ENCODE measurements at places on chromosomes 16 and 17.

DNA sequence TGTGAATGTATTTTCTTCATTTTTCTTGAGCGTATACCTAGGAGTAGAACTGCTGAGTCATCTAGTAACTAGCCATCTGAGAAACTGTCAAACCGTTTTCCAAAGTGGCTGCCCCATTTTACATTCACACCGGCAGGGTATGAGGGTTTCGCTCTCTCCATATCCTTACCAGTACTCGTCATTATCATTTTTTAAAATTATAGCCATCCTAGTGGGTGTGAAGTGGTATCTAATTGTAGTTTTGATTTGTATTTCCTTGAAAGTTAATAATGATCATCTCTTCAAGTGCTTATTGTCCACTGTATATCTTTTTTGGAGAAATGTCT is 6.0 kb downstream of the RNF157 start:
- DNase-seq = no peak

DNA sequence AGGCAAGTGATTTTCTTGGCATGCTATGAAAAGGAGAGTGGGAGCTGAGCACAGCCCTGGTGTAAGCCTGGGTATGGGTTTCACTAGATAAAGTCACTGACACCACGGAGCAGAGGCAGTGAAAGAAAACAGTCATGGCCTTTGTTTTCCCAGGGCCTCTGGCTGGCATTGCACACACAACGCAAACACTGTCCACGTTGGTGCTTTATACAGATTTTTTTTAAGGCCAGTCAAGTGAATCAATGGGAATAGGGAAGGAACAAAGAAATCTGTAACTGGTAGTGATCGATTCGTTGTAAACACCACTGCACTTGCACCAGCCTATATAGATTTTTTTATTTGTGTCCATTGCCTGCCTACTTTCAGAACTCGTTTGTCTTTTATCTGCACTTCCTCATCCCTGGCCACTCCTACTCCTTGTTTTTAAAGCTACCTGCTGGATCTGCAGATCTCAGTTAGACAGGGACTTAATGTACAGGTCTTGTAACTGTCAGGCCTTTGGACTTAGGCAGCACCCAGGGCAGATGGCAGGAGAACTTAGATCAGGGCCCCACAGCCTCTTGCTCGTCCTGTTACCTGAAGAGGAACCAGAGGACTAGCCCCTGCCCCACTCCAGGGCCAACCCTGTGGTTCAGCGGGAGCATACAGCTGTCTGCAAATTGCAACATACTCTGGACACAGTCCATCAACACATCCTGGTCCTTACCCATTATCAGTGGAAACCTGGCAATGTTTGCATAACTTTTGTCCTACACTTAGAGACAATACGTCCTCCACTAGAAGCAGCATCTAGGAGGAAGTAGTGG is 10.6 kb upstream of the TMIGD1 start:
- DNase-seq = peak; percentile 81

- no peak for DNase-seq
Measured at GRCh38 chr16:73339821-73340220, 291.9 kb upstream of the ZFHX3 start.

- no peak for DNase-seq
Measured at GRCh38 chr16:83552228-83552627, 255.6 kb upstream of the HSBP1 start.

DNA sequence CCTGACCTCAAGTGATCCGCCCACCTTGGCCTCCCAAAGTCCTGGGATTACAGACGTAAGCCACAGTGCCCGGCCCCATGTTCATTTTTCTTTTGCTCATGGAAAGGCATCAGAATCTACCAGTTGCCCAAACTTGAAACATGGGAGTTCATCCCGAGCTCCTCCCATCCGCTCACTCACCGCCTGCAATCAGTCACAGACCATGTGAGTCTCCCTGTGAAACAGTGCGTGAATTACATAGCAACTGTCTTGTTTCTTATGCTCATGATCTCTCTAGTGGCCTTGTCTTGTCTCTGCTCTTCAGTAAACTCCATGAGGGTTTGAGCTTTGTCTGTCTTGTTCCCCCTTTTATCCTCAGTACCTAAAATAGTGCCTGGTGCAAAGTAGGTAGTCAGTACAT is 52.1 kb upstream of the TNRC6A start:
- no peak for DNase-seq

- no peak for DNase-seq
Measured at GRCh38 chr17:2468270-2468669, 43.4 kb downstream of the METTL16 start.

DNA sequence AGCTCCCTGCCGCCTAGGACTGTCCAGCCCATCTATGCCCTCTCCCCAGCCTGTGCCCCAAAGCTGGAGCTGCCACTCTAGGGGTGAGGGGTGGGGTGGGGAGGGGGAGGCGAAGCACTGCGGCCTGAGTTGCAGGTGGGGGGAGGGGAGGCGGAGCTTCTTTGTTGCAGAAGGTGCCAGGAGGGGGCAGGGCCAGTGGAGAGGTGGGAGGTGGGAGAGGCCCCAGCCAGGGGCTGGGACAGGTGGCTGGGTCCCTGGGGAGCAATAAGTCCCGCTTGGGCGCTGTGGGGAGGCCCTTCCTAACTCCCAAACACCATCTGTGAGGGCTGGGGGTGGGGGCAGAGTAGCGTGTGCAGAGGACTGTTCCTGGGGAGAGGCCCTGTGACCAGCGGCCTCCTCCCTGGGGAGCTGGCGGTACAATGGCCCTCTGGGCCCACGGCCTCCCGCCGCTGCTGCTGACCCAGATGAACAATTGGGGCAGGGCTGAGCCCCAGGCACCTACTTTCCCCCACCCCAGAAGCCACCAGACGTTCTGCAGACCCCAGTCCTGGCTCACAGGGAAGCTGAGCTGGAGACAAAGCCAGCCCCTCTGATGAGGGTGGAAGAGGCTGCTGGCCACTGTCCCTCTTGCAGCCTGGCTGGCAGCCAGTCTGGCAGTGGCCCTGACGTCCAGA is 2.2 kb upstream of the NTN3 start:
- no peak for DNase-seq

- no peak for DNase-seq
Measured at GRCh38 chr17:2060681-2061440, 6.0 kb downstream of the HIC1 start.

DNA sequence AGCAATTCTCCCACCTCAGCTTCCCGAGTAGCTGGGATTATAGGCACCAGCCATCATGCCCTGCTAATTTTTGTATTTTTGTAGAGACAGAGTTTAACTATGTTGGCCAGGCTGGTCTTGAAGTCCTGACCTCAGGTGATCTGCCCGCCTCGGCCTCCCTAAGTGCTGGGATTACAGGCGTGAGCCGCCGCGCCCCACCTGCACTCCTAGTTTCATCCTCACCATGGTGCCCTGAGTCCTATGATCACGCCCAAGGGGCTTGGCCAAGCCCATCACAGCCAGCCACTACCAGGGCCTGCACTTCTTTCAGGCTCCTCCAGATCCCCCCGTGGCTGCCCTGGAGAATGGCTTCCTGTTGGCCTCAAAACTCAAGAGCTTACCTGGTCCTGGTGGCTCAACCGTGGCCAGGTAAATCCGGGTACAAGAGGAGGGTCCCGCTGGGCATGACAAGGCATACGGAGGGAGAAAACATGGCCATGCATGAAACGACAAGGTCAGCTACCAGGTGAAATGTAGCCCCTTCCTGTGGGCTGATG is 20.4 kb upstream of the TFAP4 start:
- no peak for DNase-seq

- DNase-seq = no peak
Measured at GRCh38 chr16:84931506-84931905, 79.8 kb downstream of the ZDHHC7 start.

GRCh38 chr17:28977659-28978355 is 26.5 kb upstream of the PHF12 start:
- no peak for DNase-seq

GRCh38 chr16:76345163-76345661 is 68.0 kb downstream of the CNTNAP4 start:
- no peak for DNase-seq

- no peak for DNase-seq
Measured at GRCh38 chr17:42846594-42847280, 2.4 kb downstream of the AOC2 start.

GRCh38 chr16:86085161-86085611 is 186.2 kb downstream of the IRF8 start:
- DNase-seq = no peak

- DNase-seq = no peak
Measured at GRCh38 chr16:89314357-89314756, 96.9 kb downstream of the ZNF778 start.

DNA sequence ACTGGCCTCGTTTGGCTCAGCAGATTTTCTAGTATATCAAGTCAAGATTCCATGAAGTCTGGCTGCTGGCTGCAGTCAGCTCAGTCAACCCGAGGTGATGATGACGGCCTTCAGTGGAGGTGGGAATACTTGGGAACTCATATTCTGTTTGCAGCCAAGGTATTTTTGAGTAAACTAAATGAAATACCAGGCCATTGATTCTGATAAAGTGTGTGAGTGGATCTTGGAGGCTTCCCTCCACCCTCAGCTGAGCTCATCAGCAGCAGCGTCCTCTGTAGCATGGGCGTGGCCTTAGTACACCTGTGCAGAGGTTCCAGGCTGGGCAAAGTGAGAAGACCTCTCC is 22.0 kb upstream of the TACO1 start:
- no peak for DNase-seq

- DNase-seq = no peak
Measured at GRCh38 chr17:33873201-33873617, 381.9 kb upstream of the CCL2 start.

DNA sequence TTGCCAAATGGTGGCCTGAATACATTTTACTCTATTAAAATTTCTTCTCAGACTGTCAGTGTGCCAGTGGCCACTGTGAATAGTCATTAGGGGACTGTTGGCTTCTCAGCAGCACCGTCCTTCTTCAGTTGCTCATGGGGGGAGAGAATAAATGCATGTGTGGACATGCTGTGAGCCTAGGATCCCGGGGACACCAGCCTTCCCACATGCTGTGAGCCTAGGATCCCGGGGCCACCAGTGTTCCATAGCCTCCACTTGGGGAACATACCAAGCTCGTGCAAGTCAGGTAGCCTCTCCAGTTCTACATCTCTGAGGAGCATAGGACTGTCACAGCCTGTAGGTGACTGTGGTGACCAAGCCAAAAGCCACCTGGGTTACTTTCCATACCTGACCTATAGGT is 51.5 kb downstream of the BANP start:
- DNase-seq = no peak

GRCh38 chr17:30405161-30405560 is 26.4 kb downstream of the CPD start:
- no peak for DNase-seq

GRCh38 chr16:14186007-14186794 is 115.1 kb downstream of the MRTFB start:
- DNase-seq = no peak

DNA sequence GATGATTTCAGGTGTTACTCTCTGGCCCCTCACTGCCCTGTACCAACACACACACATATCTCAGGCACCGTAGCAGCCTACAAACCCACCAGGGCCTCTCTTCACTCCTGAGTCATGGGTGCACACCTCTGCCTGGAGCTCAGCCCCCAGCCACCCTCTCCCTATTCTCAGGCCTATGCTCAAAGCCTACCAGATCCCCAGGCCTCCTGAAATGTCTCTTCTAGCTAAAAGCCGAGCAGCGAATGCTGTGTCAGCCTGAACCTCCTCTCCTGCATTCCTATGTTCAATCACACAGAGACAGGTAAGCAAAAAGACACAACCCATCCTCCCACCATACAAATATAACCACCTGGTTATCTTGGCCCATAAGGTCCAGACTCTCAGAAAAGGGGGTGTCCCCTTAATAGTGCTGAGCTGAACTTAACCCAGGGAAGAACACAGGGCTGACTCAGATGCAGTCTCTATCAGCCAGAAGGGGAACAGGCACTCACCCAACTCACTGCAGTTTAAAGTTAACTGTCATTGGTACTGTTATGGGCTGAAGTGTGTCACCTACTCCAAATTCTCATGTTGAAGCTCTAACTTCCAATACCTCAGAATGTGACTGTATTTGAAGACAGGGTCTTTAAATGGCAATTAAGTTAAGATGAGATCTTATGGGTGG is 62.0 kb upstream of the TEKT3 start:
- no peak for DNase-seq

DNA sequence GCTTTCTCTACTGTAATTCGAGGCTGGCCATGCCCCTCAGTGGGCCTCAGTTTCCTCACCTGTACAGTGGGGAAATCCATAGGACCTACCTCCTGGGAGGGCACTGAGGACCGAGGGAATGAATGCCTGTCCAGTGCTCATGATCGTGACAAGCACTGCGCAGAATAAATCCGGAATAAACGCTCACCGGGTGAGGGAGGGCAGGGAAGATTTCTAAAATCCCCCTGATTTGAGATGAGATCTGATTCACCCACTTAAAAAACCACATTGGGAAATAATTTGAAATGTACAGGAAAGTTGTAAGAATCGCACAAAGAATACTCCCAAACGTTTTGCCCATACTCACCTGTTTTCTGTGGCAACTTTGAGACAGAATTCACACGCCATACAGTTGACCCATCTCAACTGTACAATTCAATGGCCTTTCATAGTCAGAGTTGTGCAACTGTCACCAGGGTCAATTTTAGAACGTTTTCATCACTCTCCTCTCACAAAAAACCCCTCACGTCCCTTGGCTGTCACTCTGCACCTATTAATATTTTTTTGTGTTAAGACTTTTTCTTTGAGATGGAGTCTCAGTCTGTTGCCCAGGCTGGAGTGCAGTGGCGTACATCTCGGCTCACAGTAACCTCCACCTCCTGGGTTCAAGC is 49.8 kb downstream of the IRF8 start:
- no peak for DNase-seq

DNA sequence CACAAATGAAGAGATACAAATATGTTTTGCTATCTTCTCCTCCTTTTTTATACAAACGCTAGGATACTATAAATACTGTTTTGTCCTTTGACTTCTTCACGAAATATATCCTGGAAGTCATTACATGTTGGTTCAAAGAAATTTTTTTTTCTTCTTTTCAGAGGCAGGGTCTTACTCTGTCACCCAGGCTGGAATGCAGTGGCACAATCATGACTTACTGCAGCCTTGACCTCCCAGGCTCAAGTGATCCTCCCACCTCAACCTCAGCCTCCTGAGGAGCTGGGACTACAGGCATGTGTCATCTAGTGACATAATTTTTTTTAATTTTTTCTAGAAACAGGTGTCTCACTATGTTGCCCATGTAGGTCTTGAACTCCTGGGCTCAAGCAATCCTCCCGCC is 16.1 kb downstream of the CMC2 start:
- DNase-seq = no peak
